Activated T-cell treated with anti-CD3 and anti-CD28 coated beads, Interleukin-2, amount 50 U/mL, for 48 hours (primary cell): ENCODE measurements at places on chromosomes 11 and 22.

GRCh38 chr11:112632866-112633505 is 328.2 kb upstream of the NCAM1 start:
- DNase-seq: no peak

DNA sequence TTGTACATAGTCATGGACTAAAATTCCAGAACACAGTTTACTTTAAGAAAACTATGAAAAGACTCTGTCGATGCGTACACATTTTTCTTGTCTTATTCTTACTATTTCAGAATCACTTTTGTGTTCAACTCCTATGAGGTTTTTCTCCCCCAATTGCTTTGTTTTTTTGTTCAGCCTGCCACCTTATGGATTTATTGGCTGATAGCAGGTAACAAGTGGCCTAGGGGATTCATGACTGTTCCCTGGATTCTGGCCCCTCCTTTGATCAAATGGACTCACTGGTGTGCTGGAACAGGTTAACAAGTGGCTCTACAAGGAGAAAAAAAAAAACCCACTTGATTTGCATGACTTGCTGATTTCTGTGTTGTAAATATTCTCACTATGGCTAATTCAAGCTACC is 10.6 kb downstream of the MMP20 start:
- no peak for DNase-seq

- DNase-seq: peak; percentile 41
Observed at GRCh38 chr11:66459138-66459778, 7.4 kb upstream of the PELI3 start.

DNA sequence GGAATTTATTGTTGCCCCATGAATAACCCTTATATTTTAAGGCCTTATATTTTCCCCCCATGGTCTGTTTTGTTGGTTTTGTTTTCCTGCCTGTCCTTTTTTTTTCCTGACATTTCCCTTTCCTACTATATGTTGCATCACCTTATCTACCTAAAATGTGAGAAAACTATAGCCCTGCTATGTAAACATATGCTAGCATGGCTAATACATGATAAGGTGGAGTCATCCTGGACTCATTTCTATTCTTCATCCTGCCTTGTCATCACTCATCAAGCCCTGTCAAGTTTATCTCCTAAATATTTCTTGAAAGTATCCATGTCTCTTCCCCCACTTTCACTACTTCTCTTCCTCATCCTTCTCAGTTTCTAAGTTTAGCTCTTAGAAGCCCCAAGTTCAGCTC is 2168.8 kb upstream of the RAG2 start:
- DNase-seq: no peak

DNA sequence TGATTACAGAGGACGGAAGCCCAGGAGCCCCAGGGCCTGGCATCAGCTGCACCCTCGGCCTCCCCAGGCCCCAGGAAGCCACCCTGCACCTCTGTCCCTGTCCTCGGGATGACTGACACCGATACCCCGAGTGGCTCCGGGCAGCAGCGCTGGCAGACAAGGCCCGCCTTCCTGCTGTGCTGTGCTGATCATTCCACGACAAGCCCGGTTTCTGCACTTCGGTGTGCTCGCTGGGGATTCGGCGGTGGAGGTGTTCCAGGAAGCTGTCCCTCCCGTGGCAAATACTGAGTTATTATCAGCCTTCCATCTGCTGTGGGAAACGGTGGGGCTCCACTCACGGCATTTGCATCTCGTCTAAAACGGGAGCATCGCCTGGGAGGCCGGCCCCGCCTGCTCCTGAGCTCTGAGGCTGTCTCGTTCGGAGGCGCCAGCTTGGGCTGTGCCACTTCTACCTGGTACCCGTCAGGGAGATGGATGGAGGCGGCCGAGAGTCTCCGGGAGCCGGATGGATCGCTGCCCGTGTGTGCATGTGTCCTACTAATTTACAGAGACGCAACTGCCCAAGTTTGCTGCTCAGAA is 506.1 kb downstream of the BRD1 start:
- DNase-seq: peak; percentile 5

DNA sequence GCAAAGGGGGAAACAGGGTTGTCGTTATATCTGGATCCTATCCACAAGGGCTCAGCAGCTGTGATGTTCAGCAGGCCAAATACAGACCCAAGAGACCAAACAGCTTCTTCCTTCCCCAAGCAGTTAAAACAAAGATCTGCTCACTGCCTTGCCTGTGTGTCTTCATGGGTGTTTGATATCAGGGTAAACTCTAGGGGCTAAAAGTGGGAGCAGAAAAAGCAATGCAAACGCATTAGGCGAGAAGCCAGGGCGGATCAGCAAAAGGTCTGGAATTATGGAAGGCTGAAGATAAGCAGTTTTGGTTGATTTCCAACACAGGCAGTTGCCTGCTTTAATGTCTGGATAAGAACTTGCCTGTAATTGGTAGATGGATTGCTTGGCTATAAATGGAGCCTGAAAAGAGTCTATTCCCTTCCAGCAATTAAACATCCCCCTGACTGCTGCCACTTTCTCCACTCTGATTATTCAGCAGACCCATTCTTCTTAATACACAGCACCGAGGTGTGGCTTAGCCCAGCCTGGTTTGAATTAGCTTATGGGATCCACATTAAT is 126.3 kb downstream of the COMMD9 start:
- DNase-seq: no peak

- peak; percentile 29 for DNase-seq
Observed at GRCh38 chr11:118634431-118635236, 27.2 kb downstream of the PHLDB1 start.

GRCh38 chr11:63609971-63610580 is 4.2 kb downstream of the PLAAT3 start:
- no peak for DNase-seq

DNA sequence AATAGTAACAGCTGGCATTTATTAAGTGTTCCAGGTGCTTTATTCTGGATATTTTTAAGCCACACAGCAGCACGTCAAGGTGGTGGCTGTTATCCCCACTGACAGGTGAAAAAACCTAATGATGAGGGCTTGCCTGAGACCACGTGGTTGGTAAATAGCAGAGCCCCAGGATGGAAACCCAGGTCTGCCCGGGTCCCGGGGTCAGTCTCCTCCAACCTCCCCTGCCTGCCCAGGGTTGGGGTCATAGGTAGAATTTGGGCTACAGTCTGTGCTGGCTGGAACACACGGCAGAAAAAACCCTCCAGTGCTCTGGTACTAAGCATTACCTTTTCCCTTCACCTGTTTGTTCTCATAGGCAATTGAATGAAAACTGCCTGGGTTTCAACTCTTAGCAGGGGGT is 57.9 kb downstream of the EFCAB6 start:
- DNase-seq: no peak

DNA sequence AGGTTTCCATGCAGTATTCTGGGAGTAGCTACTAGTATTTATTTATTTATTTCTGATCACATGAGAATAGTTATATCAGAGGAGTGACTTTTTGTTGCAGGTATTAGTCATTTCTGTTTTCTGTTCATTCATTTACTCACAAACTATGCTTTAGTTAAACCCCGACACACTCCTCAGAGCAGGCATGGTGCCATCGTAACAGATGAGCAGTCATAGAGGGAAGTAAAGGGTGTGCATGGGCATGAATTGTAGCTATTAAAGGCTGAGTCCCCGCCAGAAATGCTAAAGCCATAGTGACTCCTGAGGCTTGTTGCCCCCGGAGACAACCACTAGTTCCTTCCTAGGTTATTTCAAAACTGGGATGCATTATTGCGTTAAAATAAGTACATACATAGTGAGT is 10.6 kb downstream of the JHY start:
- DNase-seq: no peak

DNA sequence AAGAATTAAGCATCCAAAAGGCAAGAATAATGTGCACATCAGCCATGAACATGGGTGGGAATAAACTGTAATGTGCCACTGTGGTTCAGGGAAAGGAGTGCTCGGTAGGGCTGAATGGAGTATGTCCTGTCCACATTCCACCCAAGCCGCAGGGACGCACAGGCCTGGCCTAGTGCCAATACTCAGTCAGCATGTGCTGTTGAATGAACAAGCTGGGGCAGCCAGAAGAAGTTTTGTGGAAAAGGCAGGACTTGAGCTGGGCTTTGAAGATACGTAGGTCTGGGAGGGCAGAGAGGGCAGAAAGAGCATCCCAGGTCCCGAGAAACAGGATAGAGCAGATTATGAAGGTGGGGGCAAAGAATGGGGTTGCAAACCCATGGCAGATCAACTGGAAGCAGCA is 60.0 kb upstream of the PLET1 start:
- DNase-seq: no peak

- no peak for DNase-seq
Observed at GRCh38 chr11:122646549-122647340, 8.8 kb upstream of the UBASH3B start.

GRCh38 chr11:126601550-126602215 is 246.2 kb downstream of the ST3GAL4 start:
- DNase-seq: no peak

- no peak for DNase-seq
Observed at GRCh38 chr22:36147196-36147791, 13.3 kb downstream of the APOL3 start.

DNA sequence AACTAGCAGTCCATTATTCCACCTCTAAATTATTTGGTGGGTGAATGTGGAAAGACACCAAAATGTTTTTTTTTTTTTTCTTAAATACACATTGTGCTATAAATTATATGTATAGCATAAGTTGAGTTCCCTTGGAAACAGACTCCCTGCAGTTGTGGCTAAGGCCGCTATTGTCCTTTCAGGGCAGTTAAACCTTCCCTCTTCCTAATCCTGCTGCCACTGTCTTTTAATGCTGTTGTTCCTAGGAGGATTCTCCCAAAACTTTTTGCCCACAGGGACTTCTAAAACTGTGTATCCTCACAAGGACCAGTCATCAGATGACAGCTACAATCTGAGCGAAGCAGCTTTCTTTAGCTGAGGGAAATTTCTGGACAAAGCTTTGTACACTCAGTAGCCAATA is 478.9 kb upstream of the CHORDC1 start:
- no peak for DNase-seq

DNA sequence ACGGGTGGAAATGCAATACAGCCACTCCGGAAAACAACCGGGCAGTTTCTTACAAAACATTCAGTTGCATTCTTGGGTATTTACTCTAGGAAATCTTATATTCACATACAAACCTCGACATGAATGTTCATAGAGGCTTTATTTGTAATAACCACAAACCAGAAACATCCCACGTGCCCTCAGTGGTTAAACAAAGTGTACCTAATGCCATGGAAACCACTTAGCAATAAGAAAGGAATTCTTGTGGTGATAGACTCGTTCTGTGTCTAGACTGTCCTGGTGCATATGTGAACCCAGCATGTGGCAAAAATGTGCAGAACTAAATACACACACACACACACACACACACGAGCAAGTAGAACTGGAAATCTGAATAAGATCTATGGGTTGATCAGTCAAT is 1073.3 kb downstream of the TBC1D22A start:
- no peak for DNase-seq

DNA sequence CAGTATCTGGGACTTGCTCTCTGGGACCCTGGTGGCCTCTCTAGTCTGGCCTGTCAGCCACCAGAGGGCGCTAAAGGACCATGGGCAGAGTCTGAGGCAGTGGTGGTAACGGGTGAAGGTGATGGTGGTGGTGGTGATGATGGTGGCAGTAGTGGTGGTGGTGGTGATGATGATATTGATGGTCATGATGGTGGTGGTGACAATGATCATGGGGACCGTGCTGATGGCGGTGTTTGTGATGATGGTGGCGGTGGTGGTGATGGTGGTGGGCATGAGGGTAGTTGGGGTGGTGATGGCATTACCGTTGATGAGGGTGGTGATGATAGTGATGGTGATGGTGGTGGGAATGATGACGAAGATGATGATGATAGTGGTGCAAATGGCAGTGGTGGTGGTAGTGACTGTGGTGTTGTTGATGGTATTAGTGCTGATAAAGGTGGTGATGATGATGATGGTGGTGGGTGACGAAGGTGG is 16.0 kb downstream of the TRPM5 start:
- peak; percentile 92 for DNase-seq

GRCh38 chr22:21582801-21583740 is 15.6 kb downstream of the UBE2L3 start:
- DNase-seq: no peak

- DNase-seq: no peak
Observed at GRCh38 chr11:76825726-76826396, 34.9 kb upstream of the ACER3 start.

DNA sequence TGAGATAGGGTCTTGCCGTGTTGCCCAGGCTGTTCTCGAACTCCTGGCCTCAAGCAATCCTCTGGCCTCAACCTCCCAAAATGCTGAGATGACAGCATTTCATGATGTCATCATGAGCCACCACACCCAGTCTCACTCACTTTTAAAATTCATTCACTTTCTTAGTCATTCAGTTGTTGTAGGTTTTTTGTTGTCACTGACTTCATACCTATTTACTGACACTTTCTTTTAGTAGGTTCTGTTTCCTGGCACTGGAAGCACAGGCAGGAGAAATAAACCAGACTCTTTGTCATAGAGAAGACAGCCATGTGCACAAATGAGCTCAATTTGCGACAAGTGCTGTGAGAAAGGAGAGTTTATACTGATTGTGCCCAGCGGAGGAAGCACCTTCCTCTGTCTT is 10.5 kb downstream of the ART5 start:
- no peak for DNase-seq

- no peak for DNase-seq
Observed at GRCh38 chr11:72751116-72752087, 806 bp downstream of the ARAP1 start.

DNA sequence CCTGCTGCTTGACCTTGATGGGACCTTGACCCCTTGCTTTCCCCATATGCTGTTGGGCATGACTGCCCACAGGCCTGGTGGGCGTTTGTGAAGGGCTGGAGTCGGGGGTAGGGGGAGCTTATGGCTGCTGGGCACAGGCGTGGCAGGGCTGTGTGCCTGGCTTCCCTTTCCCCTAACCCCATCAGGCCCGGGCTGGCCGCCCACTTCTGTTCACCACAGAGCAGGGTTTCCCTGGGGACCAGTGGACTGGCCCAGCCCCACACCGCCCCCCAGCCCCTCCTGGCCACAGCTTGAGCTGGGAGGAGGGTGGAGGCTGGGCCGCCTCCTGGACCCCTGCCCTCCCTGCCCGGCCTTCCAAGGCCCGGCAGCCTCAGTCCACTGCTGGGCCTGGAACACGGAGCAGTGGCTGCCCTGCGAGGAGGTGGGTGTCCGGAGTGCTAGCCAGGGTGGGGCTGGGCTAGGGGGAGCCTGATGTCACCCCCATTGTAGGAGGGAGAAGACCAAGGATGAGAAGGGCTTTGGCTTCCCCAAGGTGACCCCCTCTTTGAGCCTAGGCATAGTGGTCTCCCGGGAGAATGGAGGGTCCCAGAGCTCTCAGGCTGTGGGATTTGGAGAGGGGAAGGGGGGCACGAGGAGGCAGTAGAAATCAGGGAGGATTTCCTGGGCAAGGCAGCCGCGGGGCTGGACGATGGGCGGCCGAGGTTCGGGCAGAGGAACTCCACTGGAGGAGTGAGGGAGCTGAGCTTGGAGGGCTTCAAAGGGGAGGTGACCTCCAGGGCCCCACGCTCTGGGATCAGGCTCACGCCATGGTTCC is at the start of gene AIFM3:
TSS of gene AIFM3 (plus strand) at position 373 of the 814 bp plus-strand sequence. CDS start 690 bp downstream, outside the sequence.
- no peak for DNase-seq

GRCh38 chr11:3103076-3103475 is 45.9 kb upstream of the CARS1 start:
- DNase-seq: peak; percentile 9

DNA sequence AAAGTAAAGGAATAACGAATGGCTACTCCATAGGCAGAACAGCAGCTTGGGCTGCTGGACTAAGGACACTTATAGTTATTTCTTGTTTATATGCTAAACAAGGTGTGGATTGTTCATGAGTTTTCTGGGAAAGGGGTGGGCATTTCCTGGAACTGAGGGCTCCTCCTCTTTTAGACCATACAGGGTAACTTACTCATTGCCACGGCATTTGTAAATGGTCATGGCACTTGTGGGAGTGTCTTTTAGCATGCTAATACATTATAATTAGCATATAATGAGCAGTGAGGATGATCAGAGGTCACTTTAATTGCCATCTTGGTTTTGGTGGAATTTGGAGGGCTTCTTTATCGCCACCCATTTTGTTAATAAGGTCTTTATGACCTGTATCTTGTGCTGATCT is 7.0 kb downstream of the OR4X1 start:
- DNase-seq: no peak
